ENCODE measurements at places on chromosomes 5 and 9.

DNA sequence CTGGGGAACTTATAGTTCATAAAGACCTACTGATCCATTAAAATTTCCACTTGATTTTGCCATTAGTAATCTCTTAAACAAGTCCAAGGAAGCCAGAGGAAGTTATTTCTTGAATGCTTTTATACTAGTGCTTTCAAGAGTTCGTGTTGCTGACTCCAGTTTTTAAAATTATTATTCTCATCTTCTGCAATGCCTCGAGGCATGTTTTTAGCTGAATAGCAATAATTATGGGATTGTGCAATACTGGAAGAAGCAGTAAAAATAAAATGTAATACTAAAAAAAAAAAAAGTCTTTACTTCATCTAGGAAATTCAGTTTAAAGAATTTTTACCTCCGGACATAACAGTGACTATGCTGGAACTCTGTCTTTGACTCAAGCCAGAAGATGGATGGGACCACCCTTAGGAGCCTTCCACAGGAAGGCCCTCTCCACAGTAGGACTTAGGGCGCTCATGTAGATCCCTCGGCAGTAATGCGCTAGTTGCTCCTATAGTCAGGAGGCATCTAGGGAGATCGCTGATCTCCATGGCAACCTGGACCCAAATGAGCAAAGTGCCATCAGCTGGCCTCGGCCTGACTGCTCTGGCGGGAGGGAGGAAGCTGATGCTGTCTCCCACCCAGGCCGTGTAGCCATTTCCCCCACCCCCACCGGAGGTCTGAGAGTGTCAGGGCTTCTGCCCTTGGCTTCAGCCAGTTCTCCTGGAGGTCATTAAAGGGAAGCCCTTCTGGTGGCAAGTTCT, 56.7 kb downstream of the DAPK1 start:
- DNase-seq: peak; percentile 24

- DNase-seq: no peak
Observed at GRCh38 chr9:69012696-69013381, 1.1 kb downstream of the PRKACG start.

DNA sequence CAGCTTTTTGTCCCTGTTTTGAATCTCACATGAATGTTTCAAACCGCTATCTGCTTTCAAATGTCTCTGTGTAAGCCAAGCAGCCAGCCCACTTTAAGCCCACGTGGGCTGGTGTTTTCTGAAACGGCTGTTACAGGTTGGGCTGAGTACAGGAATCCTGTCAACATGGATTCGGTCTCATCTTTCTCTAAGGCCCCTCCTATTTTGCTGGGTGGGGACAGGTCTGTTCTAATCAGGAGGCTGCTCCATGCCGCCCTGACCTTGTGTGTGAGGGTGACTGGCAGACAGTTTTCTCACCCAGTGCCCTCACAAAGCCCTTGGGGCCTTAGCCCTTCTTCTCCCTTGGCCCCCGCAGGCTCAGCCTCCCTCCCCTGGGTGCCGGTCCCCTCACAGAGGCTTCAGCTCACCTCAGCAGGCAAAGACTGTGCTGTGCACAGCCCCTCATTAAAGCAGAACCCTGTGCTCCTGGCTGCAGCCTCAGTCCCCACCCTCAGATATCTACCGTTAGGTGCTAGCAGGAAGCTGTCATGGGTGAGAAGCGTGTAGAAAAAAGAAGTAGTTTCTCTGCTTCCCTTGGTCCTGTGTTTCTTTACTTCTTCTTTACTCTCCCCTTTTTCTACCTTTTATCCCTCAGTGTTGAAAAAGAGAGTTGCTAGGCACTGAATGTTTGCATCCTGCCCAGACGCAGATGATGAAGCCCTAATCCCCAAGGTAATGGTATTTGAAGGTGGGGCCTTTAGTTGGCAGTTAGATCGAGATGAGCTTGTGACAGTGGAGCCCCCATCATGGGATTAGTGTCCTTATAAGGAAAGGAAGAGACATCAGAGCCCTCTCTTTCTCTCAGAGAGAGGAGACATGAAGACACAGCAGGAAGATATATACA, 205.7 kb downstream of the ADAMTS12 start:
- DNase-seq: no peak

- DNase-seq: peak; percentile 6
Observed at GRCh38 chr9:3455717-3456116, 70.1 kb downstream of the RFX3 start.

DNA sequence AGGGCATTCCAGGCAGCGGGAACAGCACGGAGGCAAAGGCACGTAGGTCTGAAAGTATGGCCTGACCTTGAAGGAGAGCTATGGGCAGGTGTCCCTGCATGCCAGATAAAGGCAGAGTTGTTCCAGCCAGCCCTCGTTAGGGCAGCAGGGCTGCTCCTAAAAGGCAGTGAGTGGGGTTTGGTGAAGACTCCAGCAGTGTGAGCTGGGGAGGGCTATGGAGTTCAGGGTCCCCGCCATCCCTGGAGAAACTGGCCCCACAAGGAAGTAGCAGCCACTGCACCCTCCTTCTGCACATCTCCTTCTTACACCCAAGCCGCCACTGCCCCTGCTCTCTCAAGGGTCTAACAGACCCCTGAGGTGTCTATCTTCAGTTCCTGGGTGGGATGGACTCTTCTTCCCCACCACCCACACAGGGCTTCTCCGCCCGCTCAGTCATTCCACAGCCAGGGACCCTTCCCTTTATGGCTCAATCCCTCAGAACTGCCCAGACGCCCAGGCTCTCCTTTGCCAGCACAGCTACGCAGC, 1.4 kb downstream of the AKNA start:
- DNase-seq: no peak

GRCh38 chr5:135546912-135547311, 11.1 kb upstream of the NEUROG1 start:
- DNase-seq: no peak

DNA sequence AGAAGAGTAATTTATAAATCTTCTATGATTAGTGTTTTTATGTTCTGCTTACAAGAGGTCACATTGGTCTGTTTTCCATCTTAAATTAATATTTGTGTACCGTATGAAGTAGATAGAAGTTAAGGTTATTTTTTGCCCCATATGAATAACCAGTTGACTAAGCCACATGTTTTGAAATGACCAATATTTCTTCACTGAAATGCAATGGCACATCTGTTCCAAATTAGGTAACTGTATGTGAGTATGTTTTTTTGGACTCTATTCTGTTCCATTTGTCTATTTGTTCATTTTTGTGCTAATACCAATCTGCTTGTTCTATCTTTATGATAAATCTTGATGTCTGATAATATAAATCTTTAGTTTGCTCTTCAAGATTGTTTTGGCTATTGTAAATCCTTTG, 17.7 kb downstream of the JAK2 start:
- DNase-seq: no peak

GRCh38 chr9:28922891-28923290, 1349.6 kb upstream of the C9orf72 start:
- no peak for DNase-seq

- DNase-seq: no peak
Observed at GRCh38 chr5:170393235-170393634, 4.1 kb upstream of the KCNMB1 start.
